Neural crest cell (in vitro differentiated cells): ENCODE measurements at places on chromosomes 3 and 15.

DNA sequence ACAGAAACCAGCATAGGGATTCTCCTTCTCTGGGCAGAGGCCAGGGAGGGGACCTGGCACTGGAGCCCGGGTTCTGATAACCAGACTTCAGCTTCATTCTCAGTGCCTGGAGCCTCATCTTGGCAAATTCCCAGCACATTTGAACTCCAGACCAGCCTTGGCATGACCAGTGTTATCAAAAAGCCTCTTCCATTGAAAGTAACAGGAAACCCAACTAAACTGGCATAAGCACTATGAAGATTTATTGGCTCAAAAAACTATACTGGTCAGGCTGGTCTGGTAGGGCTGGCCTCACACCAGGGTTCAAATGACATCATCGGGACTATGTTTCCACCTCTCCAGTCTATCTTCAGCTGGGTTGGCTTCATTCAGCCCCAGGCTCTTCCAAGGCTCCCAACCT is 48.1 kb upstream of the THUMPD3 start:
- H3K27me3 ChIP-seq: no peaks in the 10 kb centered on the region
- DNase-seq: no peak
- H3K4me1 ChIP-seq: peaks cover 59% of the 10 kb centered on the region

GRCh38 chr3:185824051-185825005 is 514 bp downstream of the IGF2BP2 start:
- H3K36me3 ChIP-seq: peaks cover 19% of the 10 kb centered on the region
- H3K27me3 ChIP-seq: peaks cover 5% of the 10 kb centered on the region
- peak overlapping the region; percentile 98 for H3K4me3 ChIP-seq
- peaks cover 50% of the 10 kb centered on the region for H3K4me1 ChIP-seq
- peak overlapping the region; percentile 99 for H3K27ac ChIP-seq

- H3K4me3 ChIP-seq: no peak overlapping the region
- no peaks in the 10 kb centered on the region for H3K27me3 ChIP-seq
- no peak overlapping the region for H3K27ac ChIP-seq
- no peaks in the 10 kb centered on the region for H3K36me3 ChIP-seq
These were observed 13.8 kb downstream of the HDAC11 start for GRCh38 chr3:13493867-13494441.

GRCh38 chr15:62498712-62499111 is 333.6 kb upstream of the C2CD4B start:
- H3K36me3 ChIP-seq: no peaks in the 10 kb centered on the region
- peaks cover 40% of the 10 kb centered on the region for H3K4me1 ChIP-seq
- H3K27ac ChIP-seq: no peak overlapping the region
- H3K27me3 ChIP-seq: no peaks in the 10 kb centered on the region
- no peak overlapping the region for H3K4me3 ChIP-seq
- no peak for DNase-seq

- no peak for DNase-seq
- H3K4me1 ChIP-seq: no peaks in the 10 kb centered on the region
- H3K27me3 ChIP-seq: no peaks in the 10 kb centered on the region
These were observed 249.3 kb upstream of the SOX14 start for GRCh38 chr3:137514853-137515252.

GRCh38 chr15:66722757-66723540 is 20.9 kb downstream of the SMAD6 start:
- no peak overlapping the region for H3K27ac ChIP-seq
- no peak overlapping the region for H3K4me3 ChIP-seq
- H3K36me3 ChIP-seq: peaks cover 3% of the 10 kb centered on the region
- no peak for DNase-seq
- no peaks in the 10 kb centered on the region for H3K27me3 ChIP-seq
